ENCODE measurements at places on chromosomes 7 and 10.
A peak's percentile ranks its signal among the peaks of the same experiment; 100 is the strongest.

- no peak overlapping the region for H3K27ac ChIP-seq
- H3K27me3 ChIP-seq: peaks cover 12% of the 10 kb centered on the region
- DNase-seq: no peak
Observed at GRCh38 chr10:71029411-71029892, 141.1 kb upstream of the PCBD1 start.

GRCh38 chr7:49563693-49564378, 209.6 kb upstream of the VWC2 start:
- no peaks in the 10 kb centered on the region for H3K36me3 ChIP-seq
- H3K4me3 ChIP-seq: no peak overlapping the region
- H3K4me1 ChIP-seq: no peaks in the 10 kb centered on the region
- no peaks in the 10 kb centered on the region for H3K27me3 ChIP-seq
- no peak for DNase-seq

DNA sequence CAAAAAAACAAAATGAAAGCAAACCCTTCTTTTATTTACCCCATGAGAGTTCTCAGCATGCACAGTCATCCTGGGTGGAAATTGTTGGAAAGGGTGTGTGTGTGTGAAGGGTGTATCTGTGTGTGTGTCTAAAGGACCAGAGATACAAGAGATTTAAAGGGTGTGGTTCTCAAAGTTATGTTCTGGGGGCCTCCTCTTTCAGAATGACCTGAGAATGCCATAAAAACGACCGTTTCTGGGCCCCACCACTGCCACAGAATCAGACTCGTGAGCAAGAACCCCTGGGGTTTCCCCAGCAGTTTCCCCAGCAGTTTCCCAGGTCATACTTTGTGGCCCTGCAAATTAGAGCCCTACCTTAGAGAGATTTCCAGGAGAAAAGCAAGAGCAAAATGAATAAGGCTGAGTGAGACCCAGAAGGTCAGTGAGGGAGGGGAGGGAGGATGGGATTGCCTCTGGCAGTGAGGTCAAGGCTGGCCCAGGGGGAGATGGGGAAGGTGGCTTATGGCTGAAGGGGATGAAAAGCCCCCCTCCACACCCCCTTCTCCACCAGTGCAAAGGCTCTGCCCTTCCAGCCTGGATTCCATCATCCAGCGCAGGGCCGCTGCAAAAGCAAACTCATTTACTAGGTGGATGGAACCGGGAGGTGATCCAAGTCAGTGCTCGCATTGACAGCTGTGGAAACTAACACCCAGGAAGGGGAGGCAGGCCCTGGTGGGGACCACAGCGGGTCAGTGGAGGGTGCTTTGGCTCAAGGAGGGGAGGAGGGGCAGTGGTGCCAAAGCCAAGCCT, 10.2 kb downstream of the PYROXD2 start:
- H3K4me3 ChIP-seq: no peak overlapping the region
- peak overlapping the region; percentile 18 for H3K27ac ChIP-seq
- H3K27me3 ChIP-seq: no peaks in the 10 kb centered on the region
- H3K36me3 ChIP-seq: peaks cover 2% of the 10 kb centered on the region

- H3K4me1 ChIP-seq: no peaks in the 10 kb centered on the region
- no peak overlapping the region for H3K27ac ChIP-seq
- peaks cover 19% of the 10 kb centered on the region for H3K36me3 ChIP-seq
- DNase-seq: no peak
- H3K4me3 ChIP-seq: no peak overlapping the region
Observed at GRCh38 chr7:130505753-130506152, 13.9 kb downstream of the MEST start.

GRCh38 chr10:50629495-50630122, 5.9 kb upstream of the SGMS1 start:
- H3K36me3 ChIP-seq: peaks cover 4% of the 10 kb centered on the region
- H3K4me1 ChIP-seq: peaks cover 11% of the 10 kb centered on the region
- no peak overlapping the region for H3K4me3 ChIP-seq
- H3K27ac ChIP-seq: no peak overlapping the region
- no peaks in the 10 kb centered on the region for H3K27me3 ChIP-seq

GRCh38 chr7:70372768-70373515, 759.0 kb upstream of the GALNT17 start:
- H3K27me3 ChIP-seq: no peaks in the 10 kb centered on the region
- no peaks in the 10 kb centered on the region for H3K4me1 ChIP-seq
- DNase-seq: no peak
- H3K4me3 ChIP-seq: no peak overlapping the region
- H3K36me3 ChIP-seq: no peaks in the 10 kb centered on the region

DNA sequence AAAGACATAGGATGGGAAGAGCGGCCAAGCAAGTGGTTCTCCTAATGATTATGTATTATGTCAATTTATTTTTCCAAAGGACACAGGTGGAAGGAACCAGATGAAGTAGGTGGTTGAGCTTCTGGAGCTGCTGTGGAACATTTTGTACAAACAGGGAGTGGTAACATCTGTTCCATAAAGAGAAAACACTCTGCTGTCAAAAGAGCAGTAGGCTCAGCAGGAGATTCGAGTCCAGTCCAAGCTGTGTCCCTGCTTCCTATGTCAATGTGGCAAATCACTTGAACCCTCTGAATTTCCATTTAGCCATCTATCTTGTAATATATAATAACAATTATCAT, 448.0 kb upstream of the ANKRD30A start:
- no peaks in the 10 kb centered on the region for H3K36me3 ChIP-seq
- H3K27me3 ChIP-seq: no peaks in the 10 kb centered on the region
- no peak overlapping the region for H3K4me3 ChIP-seq
- DNase-seq: no peak
- no peak overlapping the region for H3K27ac ChIP-seq

GRCh38 chr7:134024739-134025138, 102.4 kb upstream of the LRGUK start:
- no peaks in the 10 kb centered on the region for H3K4me1 ChIP-seq
- no peak for DNase-seq
- no peak overlapping the region for H3K4me3 ChIP-seq

GRCh38 chr10:76172020-76172419, 740.6 kb downstream of the LRMDA start:
- no peak overlapping the region for H3K4me3 ChIP-seq
- no peak for DNase-seq
- no peaks in the 10 kb centered on the region for H3K36me3 ChIP-seq
- H3K4me1 ChIP-seq: no peaks in the 10 kb centered on the region
- no peak overlapping the region for H3K27ac ChIP-seq

DNA sequence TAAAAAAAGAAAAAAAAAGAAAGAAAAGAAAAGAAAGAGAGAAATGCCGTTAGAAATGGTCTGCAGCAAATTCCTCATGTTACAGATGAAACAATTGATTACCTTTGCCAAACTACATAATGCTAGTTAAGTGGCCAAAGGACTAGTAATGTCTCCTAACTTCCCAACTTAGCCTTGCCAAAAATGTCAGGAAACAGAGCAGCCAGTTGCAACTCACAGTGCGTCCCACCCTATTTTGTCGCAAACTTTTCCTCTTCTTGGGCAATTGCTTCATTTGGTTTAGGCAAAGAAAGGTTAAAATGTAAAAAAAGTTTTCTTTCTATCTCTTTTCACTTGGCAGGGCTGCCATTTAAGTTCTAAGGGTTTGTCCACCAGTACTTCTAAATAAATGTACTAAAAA, 53.1 kb downstream of the APBB1IP start:
- H3K27ac ChIP-seq: peak overlapping the region; percentile 11
- H3K36me3 ChIP-seq: no peaks in the 10 kb centered on the region
- DNase-seq: no peak
- no peak overlapping the region for H3K4me3 ChIP-seq
- H3K4me1 ChIP-seq: peaks cover 4% of the 10 kb centered on the region

GRCh38 chr10:116286626-116287200, 13.7 kb upstream of the GFRA1 start:
- H3K4me1 ChIP-seq: no peaks in the 10 kb centered on the region
- no peaks in the 10 kb centered on the region for H3K27me3 ChIP-seq
- DNase-seq: no peak
- no peak overlapping the region for H3K27ac ChIP-seq
- no peaks in the 10 kb centered on the region for H3K36me3 ChIP-seq

DNA sequence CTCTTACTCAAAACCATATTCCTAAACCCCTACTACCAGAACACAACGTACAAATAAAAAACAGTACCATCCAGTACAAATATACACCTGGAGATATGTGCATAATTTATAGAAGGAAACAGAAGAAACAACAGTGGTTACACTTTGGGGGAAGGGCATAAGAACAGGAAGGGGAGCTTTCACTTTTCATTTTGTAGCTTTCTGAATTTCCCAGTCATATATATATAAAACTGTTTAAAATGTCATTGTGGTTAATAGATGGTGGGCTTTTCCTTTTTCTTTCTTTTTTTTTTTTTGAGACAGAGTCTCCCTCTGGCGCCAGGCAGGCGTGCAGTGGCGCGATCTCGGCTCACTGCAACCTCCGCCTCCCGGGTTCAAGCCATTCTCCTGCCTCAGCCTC, 47.2 kb downstream of the MALSU1 start:
- no peak for DNase-seq
- no peaks in the 10 kb centered on the region for H3K36me3 ChIP-seq
- H3K4me1 ChIP-seq: no peaks in the 10 kb centered on the region
- no peak overlapping the region for H3K4me3 ChIP-seq
- no peak overlapping the region for H3K27ac ChIP-seq
- H3K27me3 ChIP-seq: no peaks in the 10 kb centered on the region

DNA sequence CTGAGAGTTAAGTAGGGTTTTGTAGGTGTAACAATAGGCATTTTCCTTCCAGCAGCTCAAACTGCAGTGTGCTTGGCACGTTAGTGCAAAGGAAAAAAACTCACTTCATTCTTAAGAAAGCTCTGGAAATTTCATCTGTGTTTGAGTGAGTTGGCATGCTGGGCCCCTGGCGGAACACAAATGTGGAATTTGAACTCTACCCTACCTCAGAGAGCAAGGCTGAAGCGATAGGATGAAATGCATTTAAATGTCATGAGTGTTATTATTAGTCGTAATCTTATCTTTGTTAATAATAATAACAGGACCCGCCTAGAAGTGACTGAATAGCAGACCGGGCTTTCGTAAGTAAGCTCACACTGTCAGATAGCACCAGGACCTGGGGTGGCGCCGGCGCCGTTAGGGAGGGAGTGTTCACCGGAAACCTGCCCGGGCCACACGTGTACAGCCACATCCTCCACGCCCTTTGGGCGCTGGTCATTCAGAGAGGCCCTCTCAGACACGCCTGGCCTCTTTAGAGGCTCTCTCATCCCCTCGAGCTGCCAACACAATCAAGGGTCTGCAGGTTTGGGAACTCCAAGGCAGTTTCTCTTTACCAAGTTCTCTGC, 63.5 kb downstream of the GRK5 start:
- peak overlapping the region; percentile 51 for H3K27ac ChIP-seq
- no peak for DNase-seq
- H3K4me1 ChIP-seq: peaks cover 36% of the 10 kb centered on the region
- H3K36me3 ChIP-seq: no peaks in the 10 kb centered on the region
- no peak overlapping the region for H3K4me3 ChIP-seq
- no peaks in the 10 kb centered on the region for H3K27me3 ChIP-seq

- no peaks in the 10 kb centered on the region for H3K36me3 ChIP-seq
- no peak overlapping the region for H3K4me3 ChIP-seq
- H3K4me1 ChIP-seq: no peaks in the 10 kb centered on the region
- DNase-seq: no peak
- H3K27ac ChIP-seq: no peak overlapping the region
Observed at GRCh38 chr10:117271427-117271826, 30.5 kb downstream of the SLC18A2 start.

- no peak for DNase-seq
- H3K36me3 ChIP-seq: peaks cover 4% of the 10 kb centered on the region
- no peak overlapping the region for H3K4me3 ChIP-seq
- H3K27me3 ChIP-seq: no peaks in the 10 kb centered on the region
Observed at GRCh38 chr7:4712281-4713182, 30.4 kb downstream of the FOXK1 start.

DNA sequence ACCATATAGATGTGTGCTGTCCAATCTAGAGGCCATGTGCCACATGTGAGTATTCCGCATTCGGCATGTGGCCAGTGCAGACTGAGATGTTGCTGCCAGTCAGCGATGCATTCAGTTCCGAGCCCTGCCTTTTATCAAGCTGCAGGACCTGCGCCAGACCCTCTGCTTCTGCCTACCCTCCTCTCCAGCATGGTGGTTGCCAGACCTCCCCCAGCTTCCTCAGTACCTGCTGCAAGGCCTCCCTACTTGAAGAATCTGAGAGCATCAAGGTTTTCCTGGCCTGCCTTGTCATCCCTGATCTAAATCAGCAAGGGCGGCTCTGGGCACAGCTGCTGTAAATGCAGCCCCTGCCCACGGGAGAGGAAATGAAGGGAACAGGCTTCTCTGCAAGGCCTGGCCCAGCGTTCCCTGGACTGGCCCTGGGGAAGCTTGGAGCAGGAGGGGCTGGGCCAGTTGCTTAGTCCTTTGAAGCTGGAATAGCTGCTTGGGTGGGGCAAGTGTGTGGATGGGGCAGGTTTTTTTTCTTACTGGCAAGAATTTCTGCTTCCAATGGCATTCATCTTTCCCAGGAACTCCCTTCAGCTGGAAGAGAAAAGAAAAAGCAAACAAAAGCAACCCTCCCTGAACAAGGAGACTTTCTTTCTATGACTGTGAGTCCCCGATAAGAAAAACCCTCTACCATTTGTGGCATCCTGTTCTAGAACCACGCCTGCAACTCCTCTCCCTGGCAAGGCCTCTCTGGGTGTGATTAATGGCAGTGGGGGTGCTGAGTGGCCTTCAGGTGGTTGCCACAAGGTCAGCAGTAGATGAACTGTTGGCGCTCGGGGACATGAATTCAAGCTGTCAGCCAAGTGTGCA, 93.0 kb downstream of the NHLRC2 start:
- no peaks in the 10 kb centered on the region for H3K27me3 ChIP-seq
- no peak overlapping the region for H3K27ac ChIP-seq
- no peaks in the 10 kb centered on the region for H3K36me3 ChIP-seq
- H3K4me3 ChIP-seq: no peak overlapping the region

DNA sequence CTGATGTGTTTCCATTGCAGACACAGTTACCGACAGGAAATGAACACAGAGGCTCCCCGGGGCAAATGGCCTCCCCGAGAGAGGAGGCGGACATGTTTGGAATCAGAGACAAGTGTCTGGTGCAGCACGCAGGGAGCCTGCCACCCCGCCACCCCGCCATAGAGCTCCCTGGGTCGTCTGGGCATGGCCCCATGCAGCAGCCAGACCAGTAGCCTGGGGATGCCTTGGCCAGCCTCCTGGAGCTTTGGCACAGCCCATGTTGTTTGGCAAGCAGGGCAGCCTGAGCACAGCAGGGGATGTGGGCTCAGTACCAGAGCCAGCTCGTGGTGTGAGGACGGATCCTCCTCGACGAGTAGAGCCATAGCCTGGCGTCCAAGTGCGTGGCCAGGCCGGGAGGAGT, 80.8 kb downstream of the NKX6-2 start:
- H3K4me1 ChIP-seq: peaks cover under 1% of the 10 kb centered on the region
- peak; percentile 61 for DNase-seq
- H3K27me3 ChIP-seq: no peaks in the 10 kb centered on the region
- H3K4me3 ChIP-seq: no peak overlapping the region
- peaks cover 39% of the 10 kb centered on the region for H3K36me3 ChIP-seq

DNA sequence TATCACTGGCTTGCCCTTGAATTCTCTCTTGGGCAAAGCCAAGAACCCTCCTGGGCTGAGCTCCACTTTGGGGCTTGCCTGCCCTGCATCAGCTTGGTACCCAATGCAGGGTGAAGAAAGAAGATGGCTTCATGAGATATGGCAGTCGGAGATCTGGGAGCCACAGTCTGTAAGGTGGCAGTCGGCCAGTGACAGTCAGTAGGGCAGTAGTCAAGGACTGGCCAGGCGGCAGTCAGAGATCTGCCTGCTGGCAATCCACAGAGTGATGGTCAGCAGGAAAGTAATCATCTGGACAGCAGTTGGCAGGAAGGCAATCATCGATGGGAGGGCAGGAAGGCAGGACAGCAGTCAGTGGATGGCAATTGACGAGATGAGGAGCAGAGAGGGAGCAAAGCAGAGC, 32.6 kb upstream of the CNNM1 start:
- no peaks in the 10 kb centered on the region for H3K4me1 ChIP-seq
- no peak overlapping the region for H3K4me3 ChIP-seq

Measured in suprapubic skin (tissue), 4 donors.